ENCODE measurements at places on chromosomes 5 and 9.

DNA sequence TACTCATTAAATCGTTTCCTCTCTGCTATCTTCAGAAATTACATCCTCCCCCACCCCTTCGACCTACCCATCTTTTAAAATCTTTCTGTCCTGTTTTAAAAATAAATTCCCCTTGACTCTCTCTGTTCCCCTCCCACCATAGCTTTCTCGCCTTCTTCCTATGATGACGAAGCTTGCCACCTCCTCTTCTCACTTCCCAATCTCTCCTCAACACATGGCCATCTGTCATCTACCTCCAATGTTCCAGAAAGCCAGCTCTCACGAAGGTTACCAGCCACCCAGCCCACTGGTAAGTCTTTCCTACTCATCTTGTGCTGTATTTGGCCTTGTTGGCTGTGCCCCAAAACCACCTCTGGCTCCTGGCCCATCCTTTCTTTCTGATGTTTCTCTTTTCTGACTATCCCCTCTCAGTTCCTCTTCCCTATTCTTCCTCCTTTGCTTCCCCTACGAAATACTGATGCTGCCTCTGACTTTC lies 346.3 kb downstream of the ENC1 start:
- no peak for DNase-seq

- peak; percentile 12 for DNase-seq
These were observed 157.6 kb downstream of the SLC12A2 start for GRCh38 chr5:128241051-128241695.

- peak; percentile 2 for DNase-seq
These were observed 126.7 kb downstream of the SLC25A46 start for GRCh38 chr5:110865400-110866094.

- no peak for DNase-seq
These were observed 16.6 kb upstream of the SARDH start for GRCh38 chr9:133754688-133755227.

DNA sequence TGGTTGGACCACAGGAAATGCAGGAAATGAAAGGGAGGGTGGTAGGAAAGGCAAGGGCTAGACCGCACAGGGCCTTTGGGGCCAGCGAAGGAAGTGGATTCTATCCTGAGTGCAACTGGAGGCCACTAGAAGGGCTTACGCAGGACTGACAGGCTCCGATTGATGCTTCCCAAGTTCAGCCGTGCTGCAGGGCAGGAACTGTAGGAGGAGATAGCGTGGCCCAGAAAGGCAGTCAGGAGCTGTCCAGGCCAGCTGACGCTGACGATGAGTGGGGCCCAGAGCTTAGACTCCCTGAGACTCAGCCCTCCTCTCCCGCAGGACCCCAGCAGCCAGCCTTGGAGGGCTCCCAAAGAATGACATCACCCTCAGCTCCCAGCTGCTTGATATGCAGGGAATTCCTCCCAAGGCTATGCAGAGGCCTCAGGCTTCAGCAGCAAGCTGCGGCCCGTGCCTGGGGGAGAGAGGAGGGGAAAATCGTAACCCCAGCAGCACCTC lies 48.8 kb downstream of the KCNIP1 start:
- peak; percentile 58 for DNase-seq

GRCh38 chr9:77488439-77489126 lies 159.5 kb downstream of the GNA14 start:
- peak; percentile 37 for DNase-seq

DNA sequence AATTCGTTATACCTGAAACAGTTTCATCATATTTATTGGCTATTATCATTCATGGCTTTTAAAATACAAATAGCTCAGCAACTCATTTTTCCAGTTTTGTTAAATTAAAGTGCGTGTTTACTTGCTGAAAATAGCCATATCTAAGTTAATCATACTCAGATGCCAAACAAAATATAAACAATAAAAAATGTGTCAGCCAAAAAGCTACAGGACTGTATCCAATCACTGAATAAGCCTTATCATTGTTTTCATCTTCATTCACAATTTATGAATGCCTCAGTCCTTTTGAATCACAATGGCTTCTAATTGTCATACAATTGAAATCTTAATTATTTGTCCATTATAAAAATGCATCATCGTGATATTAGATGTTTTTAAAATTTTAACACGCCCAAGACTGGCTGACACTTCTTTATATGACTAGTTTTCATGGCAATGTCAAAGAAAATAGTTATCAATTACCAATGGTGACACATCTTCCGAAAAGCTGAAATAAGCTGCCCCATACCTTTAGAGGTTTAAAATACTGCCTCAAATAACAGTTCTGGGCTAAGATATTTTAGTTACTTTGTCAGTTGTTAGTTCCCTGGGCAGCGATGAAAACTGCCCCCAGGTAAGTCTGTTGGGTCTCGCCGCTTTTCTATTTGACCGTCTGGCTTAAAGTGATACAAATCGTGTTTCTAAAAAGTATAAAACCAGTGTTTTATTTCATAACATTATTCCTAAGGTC lies 1.8 kb downstream of the NFIB start:
- DNase-seq: no peak

- no peak for DNase-seq
These were observed 46.1 kb downstream of the ASTN2 start for GRCh38 chr9:117368684-117369230.

- no peak for DNase-seq
These were observed 105.6 kb downstream of the PPP2R2B start for GRCh38 chr5:146772881-146773466.

- peak; percentile 75 for DNase-seq
These were observed 505 bp downstream of the C5orf34 start for GRCh38 chr5:43514471-43514815.

- peak; percentile 4 for DNase-seq
These were observed at the start of gene JAKMIP2 for GRCh38 chr5:147782110-147783028. JAKMIP2 (minus strand) TSS chr5:147782728; CDS start chr5:147671806, 110,922 bp downstream.

DNA sequence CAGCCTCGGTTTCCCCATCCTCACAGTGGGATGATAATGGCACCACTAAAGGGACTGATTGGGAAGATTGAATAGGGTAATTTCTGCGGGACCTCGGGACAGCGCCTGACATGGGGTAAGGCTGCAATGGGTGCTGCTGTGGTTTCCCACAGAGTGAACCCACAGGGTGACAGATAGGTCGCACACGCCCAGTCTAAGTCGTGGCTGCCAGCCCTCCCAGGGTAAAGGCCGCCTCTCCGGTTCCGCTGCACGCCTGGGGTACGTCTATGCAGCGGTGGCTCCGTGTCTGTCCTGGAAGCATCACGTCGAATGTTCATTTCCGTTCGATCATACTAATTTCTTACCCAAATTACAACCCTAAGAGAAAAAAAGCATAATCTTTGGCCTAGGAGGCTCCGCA lies 631 bp downstream of the CFAP77 start:
- DNase-seq: no peak

GRCh38 chr5:148397968-148398595 lies 14.3 kb downstream of the FBXO38 start:
- no peak for DNase-seq

DNA sequence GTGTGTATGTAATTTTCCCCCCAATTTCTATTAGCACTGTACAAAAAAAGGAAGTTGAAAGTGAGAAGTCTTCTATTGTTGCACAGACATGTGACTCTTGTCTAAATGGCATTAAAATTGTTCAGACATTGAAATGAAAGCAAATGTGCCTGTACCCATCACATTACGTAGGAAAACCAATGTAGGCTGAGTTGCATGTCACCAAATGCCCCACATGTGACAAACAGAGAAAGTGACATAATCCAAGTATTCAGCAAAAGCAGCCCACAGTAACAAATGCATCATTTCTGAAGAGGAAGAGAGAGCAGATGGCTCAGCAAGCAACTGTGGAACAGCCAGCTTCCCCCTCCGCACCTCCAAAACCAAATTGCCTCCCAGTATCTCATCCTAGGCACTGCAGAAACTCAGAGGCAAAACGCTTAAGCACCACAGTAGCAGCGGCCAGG lies 161.5 kb upstream of the NR4A3 start:
- DNase-seq: no peak

GRCh38 chr5:110255194-110255593 lies 471.3 kb downstream of the TMEM232 start:
- no peak for DNase-seq

GRCh38 chr9:124663046-124663961 lies 107.8 kb downstream of the NR6A1 start:
- peak; percentile 11 for DNase-seq

DNA sequence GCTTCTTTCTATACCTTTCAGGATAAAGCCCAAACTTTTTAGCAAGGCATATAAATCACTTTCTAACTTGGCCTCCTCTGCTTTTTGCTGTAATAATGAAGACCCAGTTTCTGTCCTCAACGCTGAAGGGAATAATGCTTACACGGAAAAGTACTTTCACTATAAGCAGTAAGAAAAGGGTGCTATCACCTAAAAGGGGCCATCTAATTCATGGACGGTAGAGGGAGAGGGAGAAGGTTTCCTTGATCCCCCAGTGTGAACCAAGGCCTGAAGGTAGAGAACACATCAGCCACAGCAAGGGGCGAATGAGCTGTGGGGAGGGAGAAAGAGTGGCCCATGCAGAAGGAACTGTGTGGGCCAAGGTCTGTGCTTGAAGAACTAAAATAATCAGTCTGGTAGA lies 417.7 kb upstream of the CLINT1 start:
- no peak for DNase-seq

All from AG10803 (cell line).